ENCODE measurements at places on chromosomes 2 and 18. TPM values are rescaled to one million over a fixed set of nuclear protein-coding genes. Genes with fewer than 3 reads are reported as not detected.

TLX2 gene
- total RNA-seq: 0.19 TPM

- DNase-seq: no peak
Observed at GRCh38 chr2:116153729-116154128, 1660.8 kb upstream of the DDX18 start.

ANKRD29 gene
- 3.4 TPM for total RNA-seq

GRCh38 chr2:95008306-95008705, 17.2 kb upstream of the MAL start:
- no peak for DNase-seq

- DNase-seq: no peak
Observed at GRCh38 chr2:140905083-140905781, 1225.6 kb downstream of the LRP1B start.

DNA sequence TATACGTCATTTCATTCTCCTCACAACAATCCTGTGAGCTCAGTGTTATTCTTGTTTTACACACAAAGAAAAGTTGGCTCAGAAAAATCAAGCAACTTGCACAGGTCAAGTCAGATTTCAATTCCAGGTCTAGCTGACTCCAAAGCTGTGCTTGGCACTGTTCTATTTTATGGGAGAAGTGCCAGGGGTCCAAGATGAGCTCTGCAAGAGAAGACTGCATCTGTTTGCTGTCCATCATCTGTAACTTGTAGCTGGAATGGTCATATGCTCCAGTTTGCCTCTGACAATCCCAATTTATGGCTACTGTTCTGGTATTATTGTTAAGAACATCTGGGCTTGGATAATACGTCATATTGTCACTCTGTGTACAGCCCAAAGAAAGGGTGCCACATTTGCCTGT, 28.9 kb downstream of the KCNF1 start:
- no peak for DNase-seq

DNA sequence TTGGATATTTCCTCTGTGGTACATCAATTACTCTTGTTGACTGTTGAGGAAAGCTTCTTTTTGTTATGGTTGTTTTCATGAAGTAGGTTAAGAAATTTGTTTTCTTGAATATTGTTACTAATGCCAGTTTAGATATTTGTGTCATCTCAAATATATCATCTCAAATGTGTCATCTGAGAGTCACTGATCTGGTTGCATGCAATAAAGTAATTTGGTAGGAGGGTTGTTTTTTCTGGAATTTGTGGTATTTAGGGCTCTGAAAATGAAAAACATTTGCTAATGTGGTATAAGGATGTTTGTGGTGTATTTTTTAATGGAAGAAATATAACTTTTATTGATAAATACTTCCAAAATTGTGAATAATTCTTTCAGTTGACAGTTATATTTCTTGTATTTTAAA, 117.7 kb downstream of the GREB1L start:
- DNase-seq: no peak

USP14 gene
- 14.6 TPM for total RNA-seq

DNA sequence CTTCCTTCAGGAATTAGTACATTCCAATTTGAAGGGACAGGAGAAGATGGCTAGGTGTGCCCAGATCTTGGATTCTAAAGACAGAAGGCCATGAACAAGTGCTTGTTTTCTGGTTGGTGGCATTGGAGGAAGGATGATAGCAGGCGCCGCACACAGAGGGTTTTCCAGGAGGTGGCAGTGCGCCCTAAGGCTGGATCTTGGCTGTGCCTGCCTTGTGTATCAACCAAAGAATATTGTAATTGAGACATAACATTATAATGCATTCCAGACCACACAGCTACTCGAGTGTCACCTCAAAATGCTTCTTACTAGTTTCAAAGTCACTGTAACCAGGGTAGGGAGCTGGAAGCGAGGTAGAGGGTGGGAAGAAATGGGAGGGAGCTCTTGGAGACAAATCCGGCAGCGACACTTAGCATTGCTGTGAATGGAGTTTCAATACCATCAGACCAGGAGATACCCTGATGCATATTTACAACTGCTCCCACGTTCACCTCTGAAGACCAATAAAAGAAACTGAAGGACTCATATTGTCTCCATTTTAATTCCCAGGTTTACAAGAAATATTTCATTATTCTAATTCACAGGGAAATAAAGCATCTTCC, 42.5 kb downstream of the CPO start:
- peak; percentile 50 for DNase-seq

KIAA2012 gene
- total RNA-seq: 0.19 TPM

DNA sequence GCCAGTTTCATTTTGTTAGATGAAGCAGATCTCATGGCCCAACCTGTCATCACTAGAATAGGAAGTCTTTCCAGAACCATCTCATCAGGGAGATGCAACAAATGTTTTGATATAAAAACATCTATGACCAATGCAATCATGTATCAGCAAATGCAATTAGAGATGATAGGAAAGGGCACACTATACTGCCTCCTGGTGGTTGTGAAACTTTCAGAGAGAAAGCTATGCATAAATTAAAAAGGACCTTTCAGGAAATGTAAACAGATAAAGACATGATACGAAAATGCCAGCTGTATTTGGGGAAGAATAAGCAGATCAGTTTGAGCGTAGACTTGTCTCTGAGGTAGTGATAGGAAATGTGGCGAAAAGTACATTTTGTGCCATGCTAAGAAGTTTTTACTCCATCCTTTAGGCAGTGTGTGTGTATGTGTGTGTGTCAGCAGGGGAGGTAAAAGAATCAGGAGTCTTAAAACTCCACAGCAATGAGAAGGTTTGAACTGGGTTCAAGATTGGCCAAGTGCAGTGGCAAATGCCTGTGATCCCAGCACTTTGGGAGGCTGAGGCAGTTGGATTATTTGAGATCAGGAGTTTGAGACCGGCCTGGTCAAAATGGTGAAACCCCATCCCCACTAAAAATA, 479.3 kb downstream of the CPS1 start:
- DNase-seq: no peak

DNA sequence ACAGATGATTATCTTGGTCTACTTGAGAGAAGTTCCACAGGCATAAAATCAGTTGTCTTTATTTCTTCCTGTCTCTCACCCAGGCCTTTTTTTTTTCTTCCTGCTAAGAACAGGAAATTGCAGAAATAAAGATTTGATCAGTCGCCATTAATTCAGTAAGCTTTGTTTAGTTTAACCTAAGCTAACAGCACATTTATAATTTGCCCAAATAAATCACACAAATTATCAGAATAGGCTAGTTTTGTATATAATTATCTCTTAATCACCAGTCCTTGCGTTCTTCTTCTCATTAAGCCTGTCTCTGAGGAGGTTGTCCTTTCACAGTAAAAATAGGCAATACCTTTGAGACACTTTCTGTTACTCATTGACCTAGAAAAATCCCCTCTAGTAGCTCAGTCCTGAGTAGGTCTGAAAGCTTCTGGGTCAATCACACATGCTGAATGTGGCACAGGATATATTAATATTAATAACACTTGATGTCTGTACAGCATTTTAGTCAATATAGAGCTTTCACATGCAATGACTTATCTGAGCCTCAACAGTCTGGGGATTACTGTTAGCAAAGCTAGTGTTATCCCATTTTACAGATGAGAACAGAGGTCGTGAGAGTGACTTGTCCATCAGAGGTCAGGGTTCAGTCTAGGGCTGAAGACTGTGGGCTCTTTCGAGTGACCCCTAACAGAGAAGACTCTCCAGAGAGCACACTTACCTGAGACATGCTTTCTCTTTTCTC, 11.2 kb upstream of the STK17B start:
- DNase-seq: no peak

HMSD gene
- total RNA-seq: 2.7 TPM

GRCh38 chr2:109344270-109344805, 215.3 kb downstream of the SH3RF3 start:
- DNase-seq: no peak

GRCh38 chr18:78659748-78660147, 319.9 kb upstream of the SALL3 start:
- no peak for DNase-seq

- DNase-seq: no peak
Observed at GRCh38 chr2:383178-383577, 95.3 kb upstream of the ALKAL2 start.

GRCh38 chr2:219664944-219665343, 37.5 kb downstream of the SLC4A3 start:
- DNase-seq: no peak

GRCh38 chr2:108958632-108959341, 30.2 kb downstream of the EDAR start:
- DNase-seq: no peak

LRATD1 gene
- total RNA-seq: 2.1 TPM

- no peak for DNase-seq
Observed at GRCh38 chr2:32835148-32835547, 111.6 kb upstream of the LTBP1 start.

BOLL gene
- total RNA-seq: 0.05 TPM

- no peak for DNase-seq
Observed at GRCh38 chr2:43406651-43407279, 180.4 kb upstream of the ZFP36L2 start.

GRCh38 chr2:113240915-113241911, 37.5 kb downstream of the PAX8 start:
- DNase-seq: no peak

Measured in thymus (tissue), 14 donors.